Left lobe of liver (tissue), 2 donors: ENCODE measurements at places on chromosomes 11 and 22. TPM values are rescaled to one million over a fixed set of nuclear protein-coding genes. Genes with fewer than 3 reads are reported as not detected.
A peak's percentile ranks its signal among the peaks of the same experiment; 100 is the strongest.

DNA sequence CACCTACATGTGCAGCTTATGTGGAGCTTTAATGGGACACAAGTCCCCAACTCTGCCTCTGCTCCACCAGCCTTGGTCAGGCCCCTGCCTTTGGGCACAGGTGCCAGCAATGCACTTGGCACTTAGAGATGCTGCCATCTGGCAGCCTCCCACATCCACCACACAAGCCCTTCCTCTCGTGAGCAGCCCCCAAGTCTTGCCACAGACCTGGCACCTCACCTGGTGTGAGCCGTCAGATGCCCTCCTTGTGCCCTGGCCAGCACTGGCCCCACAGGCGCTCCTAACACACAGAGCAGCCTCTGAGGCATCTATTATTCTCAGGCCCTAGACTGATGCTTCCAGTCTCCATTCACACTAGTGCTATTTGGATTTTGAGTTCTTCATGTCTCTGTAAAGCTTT, 24.5 kb upstream of the SERPIND1 start:
- no peak for DNase-seq

GRCh38 chr22:37498289-37498909, 12.2 kb upstream of the MFNG start:
- DNase-seq = no peak

- no peak for DNase-seq
Observed at GRCh38 chr11:127383026-127383425, 382.5 kb upstream of the KIRREL3 start.

DNA sequence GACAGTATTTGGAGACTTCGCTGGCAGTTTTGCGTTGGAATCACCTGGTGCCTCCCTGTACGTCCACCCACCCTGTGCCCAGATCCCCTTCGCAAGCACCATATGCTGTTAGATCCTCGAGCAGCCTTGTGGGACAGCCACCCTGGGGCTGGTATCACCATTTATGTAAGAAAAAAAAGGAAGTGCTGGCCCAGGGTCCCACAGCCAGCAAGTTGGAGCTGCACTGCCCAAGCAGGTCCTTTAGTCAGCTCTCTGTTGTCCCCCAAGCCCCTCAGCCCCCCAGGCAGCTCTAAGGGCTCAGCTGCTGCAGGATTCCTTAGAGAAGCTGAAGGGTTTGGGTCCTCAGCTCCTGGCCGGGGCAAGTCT, 80.3 kb downstream of the FBLN1 start:
- no peak for DNase-seq

DNA sequence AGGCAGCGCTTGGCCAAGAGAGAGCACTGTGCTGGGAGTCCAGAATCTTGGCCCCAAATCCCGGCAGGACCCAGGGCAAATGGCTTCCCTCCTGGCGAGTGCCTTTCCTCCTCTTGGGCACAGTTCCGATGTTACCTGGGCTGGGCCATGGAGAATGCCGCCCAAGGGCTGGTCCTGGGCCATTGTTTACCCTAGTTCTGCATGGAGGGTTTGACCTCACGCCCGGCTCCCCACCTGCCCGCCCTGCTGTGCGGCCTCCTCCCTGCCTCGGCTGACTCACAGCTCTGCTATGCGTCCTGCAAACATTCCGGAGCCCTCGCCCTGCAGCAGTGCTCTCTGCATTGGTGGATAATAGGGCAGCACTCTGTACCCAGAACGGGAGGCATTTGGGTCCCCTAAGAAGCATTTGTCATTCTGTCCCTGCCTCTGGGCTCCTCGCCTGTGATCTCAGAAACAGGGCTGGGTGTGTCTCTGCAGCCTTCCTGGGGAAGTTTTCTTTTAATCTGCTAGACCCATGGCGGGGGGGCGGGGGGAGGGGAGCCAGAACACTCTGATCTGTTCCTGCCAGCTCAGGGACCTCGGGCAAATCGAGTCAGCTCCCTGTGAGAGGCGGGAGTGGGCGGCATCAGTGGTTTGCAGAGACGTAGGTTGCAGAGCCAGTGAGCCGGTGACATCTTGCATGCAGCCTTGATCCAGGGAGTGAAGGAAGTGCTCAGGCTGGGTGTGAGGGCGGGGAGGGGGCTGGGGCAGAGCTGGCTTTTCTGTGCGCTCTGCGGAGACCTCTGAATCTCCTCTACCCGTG, 32.9 kb upstream of the SMIM38 start:
- peak; percentile 59 for DNase-seq

- DNase-seq = no peak
Observed at GRCh38 chr22:44385296-44385610, 72.5 kb upstream of the SHISAL1 start.

DNA sequence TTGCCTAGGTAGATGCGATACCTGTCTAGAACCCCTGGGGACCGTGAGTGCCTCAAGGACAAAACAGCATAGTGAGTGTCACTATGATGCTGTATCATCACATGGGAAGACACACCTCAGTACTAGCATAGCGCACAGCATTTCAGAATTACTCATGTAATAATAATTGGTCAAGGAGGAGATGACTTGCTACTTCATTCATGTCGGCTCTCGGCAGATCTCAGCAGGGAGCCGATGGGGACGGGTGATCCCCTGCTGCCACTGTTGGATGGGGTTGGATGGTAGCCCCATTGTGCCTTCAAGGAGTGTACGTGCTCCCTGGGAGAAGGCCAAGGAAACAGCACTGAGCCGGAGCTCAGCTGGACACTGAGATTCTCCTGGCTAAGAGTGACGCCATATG, 186.9 kb downstream of the EFCAB6 start:
- no peak for DNase-seq

DNA sequence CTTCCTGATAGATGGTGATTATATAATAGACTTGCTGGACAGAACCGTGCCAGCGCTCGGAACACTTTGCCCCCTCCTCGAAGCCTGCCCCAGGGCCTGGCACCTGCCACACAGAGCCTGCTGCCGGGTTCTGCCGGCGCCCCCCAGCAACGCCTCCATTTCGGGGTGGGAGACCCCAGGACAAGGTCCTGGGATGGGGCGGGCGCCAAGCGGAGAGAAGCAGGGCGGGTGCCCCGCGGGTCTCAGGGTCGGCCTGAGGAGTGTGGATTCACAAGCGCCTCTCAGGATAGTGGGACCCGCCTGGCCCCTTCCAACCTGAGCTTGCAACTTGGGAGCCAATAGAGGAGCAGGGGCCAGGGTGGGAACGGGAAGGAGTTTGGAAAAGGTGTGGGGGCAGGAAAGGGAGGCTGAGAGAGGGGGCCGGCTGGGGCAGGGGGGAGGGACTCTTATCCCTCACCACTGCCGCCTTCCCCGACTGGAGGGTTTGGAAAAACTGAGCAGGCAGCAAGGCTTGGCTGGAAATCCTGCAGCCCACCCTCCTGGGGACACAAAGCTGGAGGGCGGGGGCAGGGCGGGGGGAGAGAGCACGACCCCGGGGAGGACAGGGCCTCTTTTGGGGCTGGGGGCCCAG, 3.3 kb upstream of the BCL9L start:
- DNase-seq = no peak

DNA sequence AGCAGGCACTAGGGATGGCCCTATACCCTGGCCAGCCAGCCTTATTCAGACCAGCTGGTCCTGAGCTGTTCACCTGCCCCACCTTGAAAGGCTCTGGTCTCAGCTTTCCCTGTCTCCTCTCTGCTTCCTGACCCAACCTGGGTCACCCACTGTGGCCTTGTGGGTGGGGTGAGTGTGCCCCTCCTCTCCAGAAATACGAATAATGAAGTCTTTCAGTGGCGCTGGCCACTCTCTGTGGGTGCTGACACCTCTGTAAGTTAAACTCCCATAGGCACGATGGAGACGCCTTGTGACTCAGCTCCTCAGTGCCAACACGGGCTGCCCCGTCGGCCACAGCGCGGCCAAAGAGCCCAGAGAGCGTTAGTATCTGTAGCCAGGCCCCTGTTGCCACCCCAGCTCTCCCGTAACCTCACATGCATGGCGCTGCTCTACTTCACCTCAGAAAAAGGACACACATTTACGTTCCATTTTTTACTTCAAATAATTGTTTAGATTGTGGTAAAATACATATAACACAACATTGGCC, 74.6 kb upstream of the SEPTIN5 start:
- no peak for DNase-seq

DNA sequence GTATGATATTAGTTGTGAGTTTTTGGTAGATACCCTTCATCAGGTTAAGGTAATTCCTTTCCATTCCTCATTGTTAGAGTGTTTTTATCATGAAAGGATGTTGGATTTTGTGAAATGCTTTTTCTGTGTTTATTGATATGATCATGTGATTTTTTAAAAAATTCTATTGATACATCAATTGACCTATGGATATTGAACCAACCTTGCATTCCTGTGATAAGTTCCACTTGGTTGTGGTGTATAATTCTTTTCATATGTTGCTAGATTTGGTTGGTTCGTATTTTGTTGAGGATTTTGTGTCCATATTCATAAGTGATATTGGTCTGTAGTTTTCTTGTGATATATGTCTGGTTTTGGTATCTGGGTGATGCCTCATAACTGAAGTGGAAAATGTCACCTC, 6.7 kb downstream of the ANKRD13D start:
- DNase-seq = no peak

GRCh38 chr22:36583546-36583945, 54.6 kb upstream of the EIF3D start:
- no peak for DNase-seq

DNA sequence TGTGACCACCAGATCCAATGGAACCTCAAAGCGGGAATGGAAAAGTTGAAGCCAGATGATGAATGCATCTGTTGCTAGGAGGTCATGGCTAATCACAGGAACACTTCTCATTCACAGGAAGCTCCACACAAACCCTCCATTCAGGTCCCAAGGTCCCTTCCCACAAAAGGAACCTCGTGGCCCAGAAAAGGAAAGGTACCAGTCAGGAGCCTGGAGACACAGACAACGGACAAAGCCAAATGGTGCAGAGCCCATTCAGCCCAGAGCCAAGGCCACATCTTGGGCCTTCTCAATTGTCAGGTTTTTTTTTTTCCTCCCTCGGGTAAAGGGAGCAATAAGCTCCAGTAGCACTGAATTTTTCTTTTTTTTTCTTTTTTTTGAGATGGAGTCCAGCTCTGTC, 87.0 kb downstream of the FAM168A start:
- no peak for DNase-seq

GRCh38 chr11:26553182-26553581, 18.9 kb downstream of the MUC15 start:
- DNase-seq = no peak

Gene MB
- total RNA-seq = 0.48 TPM

Gene PGM2L1
- total RNA-seq = 0.70 TPM

Gene NEFH
- 0.15 TPM for total RNA-seq

Gene FGF4
- total RNA-seq = not detected

Gene TREH
- 3.4 TPM for total RNA-seq
